ENCODE measurements at places on chromosomes 2 and 18.

GRCh38 chr18:45993438-45993837, 26.3 kb upstream of the EPG5 start:
- DNase-seq = no peak

- no peak for DNase-seq
These were observed 68.1 kb upstream of the PELI1 start for GRCh38 chr2:64212346-64212745.

GRCh38 chr2:95043300-95044093, 18.0 kb downstream of the MAL start:
- no peak for DNase-seq

DNA sequence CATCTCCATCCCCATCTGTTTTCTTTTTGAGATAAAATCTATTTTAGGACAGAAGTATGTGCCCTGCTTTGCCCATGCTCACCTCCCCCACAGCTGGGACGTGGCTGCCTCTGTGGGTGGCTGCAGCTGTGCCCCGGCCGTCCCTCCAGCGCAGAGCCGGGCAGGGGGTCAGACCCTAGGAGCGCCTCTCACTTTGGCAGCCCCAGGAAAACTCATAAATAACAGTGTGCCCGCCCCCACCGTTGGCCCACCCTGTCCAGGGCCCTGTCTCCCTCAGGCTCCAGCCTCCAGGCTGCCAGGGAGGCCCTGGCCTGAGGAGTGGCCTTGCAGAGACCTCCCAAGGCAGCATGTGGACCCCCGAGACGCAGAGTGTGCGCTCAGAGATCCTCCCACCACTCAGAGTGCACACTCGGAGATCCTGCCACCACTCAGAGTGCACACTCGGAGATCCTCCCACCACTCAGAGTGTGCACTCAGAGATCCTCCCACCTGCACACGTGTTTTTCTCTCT, 178.1 kb downstream of the TWIST2 start:
- DNase-seq = no peak

DNA sequence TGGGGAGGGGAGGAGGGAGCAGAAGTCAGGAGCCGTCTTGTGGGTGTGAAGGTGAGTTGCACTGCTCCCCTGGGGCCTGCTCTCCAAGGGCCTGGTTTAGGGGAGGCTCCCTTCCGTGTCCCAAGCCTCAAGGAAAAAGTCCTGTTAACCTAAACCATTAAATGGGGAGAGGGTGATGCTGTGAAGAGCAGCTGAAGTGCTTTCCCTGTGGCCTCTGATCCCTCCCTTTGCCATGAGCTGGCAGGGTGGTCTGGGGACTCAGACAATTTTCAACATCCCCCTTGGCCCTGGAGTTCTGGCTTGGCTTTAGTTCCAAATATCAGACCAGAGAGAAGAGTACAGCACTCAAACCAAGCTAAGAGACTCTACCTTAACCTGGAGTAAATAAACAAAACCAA, 692 bp upstream of the POMC start:
- no peak for DNase-seq

GRCh38 chr2:174984561-174984960, 20.6 kb downstream of the CHN1 start:
- no peak for DNase-seq

GRCh38 chr2:111239107-111239506, 118.4 kb downstream of the BCL2L11 start:
- DNase-seq = no peak

- no peak for DNase-seq
These were observed 172.0 kb downstream of the MYO5B start for GRCh38 chr18:50022985-50023384.

DNA sequence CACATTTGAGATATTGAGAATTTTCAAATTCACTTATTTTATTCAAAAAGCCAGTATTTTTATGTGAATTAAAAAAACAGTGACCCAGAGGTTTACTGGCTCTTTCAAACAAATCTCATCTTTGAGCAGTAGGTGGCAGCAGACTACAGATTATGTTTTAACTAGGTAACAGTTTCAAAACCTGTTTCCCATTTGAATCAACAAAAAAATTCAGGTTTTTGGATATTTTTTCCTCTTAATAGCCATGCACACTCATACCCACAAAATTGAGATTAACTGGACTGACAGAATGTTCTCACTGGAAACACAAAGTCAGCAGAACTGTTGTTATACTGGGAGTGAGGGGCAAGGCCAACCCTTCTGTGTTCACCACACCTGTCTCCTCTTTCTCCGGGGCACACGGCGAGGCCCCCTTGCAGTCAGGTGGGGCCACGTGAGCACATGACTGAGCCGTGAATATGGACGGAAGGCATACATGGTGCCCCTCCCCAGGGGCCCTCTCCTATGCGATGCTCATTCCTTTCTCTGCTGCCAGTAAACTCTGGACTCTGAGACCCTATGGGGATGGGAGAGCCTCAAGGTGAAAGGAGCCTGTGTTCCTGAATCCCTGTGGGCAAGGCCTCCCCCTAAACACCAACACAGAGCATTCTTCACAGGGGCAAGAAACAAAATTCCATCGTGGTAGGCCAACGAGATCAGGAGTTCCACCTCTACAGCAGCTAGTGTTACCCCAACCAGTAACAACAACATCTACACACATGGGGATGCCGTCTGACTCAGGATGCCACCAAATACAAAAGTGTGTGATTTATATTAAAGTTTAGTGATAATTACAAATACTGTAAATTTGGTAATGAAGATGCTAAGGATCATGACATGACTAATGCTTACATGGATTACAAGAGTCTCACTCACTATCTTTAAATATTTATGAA, 80.4 kb downstream of the LPIN2 start:
- peak; percentile 63 for DNase-seq

DNA sequence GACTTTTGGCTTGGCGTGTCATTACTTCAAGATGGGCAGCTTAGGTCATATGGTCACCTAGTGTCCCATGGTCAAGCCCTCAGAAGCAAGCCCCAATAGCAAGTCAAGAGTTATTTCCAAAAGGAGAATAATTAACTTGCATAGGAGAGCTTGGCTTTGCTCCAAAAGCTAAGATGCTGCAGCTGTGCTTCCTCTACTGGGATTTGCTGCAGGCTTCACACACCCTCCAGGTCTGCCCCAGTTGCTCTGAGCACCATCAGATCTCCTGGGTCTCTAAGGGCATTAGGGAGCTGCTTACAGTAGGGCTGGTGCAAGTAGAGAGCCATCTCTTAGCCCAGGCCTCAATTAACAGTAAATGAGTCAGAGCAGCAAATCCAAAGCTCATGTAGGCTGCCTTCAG, 46.6 kb downstream of the THUMPD2 start:
- peak; percentile 40 for DNase-seq

DNA sequence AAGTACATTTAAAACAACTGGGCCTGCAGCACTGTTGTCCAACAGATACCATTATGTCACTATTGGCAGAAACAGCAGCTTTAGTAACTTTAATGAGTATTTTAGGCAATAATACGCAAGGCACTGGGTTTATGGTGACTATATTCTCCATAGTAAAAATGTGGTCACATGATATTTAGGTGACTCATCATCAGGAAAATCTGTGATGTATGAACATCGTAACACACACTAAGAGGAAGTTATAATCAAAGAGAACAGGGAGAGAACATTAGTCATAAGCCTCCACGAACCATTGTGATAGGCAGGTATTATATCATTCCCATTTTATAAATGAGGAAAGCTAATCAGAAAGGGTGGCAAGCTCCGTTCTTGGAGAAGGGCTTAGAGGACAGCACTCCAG, 36.9 kb downstream of the RAPH1 start:
- no peak for DNase-seq

DNA sequence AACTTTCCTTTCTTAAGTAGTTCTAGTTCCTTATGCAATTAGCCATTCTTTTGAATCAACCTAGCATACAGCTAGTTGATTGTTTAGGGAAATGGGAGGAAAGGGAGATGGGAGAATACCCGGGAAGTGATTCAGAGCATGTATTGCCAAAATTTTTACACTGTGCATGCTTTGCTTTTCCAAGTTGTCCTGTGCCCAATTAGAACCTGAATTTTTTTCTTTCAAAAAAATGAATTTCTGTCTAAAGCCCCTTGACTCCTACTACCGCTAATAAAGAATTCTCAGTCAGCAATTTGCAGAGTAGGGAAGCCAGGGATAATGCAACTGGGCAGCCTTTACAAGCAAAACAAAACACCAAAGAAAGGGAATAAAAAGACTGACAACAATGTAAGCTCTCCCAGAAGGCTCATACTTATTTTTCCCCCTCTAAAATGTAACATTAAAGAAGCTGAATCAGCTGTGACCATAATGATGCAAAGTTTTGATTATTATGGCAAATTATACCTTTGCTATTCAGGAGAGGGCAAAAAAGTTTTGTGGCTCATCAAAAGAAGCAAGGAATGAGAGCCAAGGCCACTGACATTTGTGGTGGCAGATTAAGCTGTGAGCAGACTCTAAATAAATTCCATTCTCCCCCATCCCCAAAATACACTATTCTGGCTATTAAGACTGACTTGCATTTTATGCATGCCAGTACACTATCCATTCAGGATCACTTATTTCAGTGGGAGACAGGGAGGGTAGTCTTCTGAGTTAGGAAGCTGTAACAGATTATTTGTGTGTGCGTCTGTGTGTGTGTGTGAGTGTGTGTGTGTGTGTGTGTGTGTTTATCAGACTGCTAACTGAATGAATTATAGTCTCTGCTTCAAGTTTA, 174.3 kb downstream of the ERBB4 start:
- DNase-seq = no peak

GRCh38 chr2:9721344-9721743, 90.5 kb upstream of the YWHAQ start:
- DNase-seq = no peak

DNA sequence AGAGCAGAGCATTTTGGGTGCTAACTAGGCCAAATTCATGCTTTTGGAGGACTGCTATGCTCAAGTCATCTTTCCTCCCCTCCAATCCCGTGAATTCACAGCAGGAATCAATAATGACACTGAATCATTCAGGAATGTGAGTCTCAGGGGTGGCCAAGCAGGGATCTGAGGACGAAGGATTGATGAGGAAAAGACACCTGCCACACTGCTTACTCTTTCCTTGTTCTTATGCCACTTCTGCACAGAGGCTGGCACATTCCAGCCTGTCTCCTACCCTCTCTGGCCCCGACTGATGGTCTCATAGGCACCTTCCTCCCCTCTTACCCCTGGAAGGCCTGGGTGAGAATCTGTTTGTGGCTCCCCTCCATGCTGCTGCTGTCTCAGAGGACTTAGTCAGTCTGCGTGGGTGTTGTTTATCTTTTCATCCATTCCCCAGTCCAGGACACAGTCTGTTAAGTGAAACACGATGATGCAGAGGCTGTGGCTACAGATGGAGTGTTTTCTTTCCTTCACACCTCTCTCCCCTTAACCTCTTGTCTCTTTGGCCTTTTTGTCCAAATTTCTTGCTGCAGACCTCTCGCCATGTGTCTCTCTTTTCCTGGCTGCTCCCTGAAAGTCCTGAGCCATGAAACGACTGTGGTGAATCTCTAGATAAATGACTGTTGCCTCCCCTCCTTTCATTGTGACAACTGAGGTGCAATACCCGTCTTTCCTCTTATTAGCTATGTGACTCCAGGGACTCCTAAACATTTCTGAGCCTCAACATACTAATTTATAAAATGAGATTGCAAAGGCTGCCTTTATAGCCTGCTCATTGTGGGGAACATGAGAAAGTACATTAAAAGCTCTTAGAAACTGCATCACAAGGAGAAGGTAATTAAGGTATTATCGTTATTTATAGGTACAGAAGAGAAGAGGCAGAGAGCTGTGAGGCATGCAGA, 86.9 kb downstream of the RDH14 start:
- no peak for DNase-seq

- peak; percentile 45 for DNase-seq
These were observed 489.9 kb downstream of the NYAP2 start for GRCh38 chr2:225889452-225889851.

DNA sequence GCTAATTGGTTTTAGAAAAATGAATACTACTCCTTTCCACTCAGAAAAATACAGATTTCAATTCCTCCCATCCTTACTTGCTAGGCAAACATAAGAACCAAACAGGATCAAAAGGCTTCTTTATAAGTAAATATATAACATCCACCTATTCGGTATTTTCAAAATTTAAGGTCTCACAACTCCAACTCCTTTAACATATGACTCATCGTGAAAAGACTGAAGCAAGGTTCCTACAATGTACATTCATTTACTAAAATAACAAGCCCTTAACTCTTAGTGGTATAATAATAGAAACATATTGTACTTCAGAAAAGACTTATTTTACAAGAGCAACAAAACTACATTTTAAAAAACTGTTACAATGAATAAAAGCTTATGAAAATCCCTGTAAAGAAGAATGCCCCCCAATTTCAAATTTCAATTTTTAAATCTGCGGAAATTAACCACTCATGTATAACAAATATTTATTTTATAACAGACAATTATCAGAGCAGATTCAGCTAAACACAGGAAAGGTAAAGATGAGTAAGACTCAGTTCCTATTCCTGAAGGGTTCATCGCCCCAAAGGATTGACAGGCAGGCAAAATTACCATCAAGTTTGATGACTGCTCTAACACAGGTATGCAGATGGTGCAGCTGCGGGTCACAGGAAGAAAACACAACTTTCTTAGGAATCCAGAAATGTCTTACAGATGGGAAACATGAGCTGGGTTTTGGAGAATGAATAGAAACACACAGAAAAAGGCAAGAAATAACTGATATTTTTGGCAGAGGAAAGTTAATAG, 96.4 kb downstream of the COBLL1 start:
- no peak for DNase-seq

- DNase-seq = no peak
These were observed 117.3 kb upstream of the ZFP36L2 start for GRCh38 chr2:43343573-43344304.

DNA sequence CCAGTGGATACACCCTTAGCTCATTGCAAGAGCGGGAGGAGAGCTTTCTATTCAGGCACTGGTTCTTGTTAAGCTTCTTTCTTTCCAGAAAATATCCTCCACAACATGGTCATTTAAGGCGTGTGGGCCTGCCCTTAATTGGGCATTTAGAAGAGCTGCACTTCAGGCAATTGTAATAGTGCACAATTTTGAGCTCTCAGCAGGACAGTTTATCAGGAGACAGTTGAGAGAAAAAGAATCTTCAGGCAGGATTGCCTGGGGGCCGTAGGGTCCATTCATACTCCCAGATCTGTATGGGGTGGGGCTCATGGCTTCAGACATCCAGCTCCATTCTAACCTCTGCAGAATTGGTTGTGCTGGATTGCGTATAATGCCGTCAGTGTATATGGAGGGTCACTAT, 6.0 kb upstream of the EPC2 start:
- no peak for DNase-seq

GRCh38 chr2:102703748-102704147, 58.1 kb upstream of the TMEM182 start:
- peak; percentile 35 for DNase-seq

- no peak for DNase-seq
These were observed 874.9 kb downstream of the RNF144A start for GRCh38 chr2:7792031-7792651.

GRCh38 chr2:41595240-41595639, 452.6 kb upstream of the PKDCC start:
- DNase-seq = no peak

GRCh38 chr18:26746826-26747475, 118.6 kb downstream of the AQP4 start:
- no peak for DNase-seq

- DNase-seq = no peak
These were observed 5.1 kb downstream of the B4GALT6 start for GRCh38 chr18:31679133-31679742.
